ENCODE measurements at places on chromosomes 4 and X.

DNA sequence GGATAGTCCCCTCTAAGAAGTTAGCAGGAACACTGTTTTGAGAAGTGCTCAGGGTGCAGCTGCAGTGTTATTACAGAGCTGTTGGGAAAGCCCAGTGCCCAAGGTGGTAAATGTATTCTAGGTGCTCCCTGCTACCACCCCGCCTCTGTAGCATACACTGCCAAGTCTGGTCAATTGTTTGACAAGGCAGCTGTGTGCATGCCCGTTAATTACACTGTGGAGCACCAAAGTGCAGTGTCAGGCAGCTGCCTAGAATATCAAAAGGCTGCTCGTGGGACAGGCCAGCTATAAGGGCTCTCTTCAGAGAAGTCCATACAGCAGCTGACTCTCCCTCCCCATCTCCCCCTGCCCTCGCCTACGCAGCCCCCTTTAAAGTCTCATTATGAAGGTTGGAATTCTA lies 99.9 kb upstream of the KLHL13 start:
- no peak for DNase-seq

GRCh38 chr4:156419080-156419685 lies 465.5 kb upstream of the CTSO start:
- no peak for DNase-seq

DNA sequence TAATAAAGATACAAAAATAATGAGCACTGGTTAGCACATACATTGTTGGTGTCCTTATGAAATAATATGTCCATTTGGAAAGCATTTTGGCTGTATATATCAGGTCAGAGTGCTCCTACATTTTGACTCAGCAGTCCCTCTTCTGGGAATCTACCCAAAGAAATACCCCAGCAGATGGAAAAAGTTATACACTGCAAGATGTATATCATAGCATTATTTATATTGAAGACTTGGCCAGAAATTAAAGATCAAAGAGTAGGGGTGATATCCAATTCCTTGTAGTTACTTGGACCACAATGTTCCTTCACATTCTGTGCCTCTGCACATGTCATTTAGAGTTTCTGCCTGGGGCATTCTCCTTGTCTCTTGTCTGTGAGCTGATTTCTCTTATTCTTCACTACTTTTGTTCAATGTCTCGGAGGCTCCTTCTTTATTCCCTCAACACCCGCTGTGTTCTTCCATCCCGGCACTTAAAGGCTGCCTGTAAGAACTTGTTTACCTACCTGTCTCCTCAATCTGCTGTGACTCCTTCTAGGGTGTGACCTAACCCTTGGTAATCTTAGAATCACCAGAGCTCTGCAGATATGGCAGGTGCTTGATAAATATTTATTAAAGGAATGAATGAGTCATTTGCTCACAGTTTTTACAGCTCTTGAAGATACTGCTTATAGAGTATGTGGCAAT lies 3.1 kb upstream of the TSPAN5 start:
- peak; percentile 74 for DNase-seq

DNA sequence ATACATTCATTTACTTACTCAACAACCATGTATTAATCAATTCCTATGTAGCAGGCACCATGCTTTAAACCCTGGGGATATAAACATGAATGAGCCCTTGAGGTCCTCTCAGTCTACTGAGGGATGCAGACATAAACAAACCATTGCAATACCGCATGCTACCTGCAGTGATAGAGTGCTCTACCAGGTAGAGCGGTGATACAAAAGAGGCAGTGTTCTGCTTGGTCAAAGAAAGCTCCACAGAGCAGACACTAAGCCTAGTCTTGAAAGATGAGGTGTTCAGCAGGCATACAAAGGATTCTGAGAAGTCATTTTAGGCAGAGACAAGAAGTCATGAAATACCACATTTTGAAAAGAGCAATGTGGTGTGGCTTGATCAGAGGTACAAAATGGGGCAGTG lies 26.9 kb upstream of the AMOT start:
- peak; percentile 22 for DNase-seq

- peak; percentile 22 for DNase-seq
These were observed 667 bp downstream of the G3BP2 start for GRCh38 chr4:75672461-75673026.

DNA sequence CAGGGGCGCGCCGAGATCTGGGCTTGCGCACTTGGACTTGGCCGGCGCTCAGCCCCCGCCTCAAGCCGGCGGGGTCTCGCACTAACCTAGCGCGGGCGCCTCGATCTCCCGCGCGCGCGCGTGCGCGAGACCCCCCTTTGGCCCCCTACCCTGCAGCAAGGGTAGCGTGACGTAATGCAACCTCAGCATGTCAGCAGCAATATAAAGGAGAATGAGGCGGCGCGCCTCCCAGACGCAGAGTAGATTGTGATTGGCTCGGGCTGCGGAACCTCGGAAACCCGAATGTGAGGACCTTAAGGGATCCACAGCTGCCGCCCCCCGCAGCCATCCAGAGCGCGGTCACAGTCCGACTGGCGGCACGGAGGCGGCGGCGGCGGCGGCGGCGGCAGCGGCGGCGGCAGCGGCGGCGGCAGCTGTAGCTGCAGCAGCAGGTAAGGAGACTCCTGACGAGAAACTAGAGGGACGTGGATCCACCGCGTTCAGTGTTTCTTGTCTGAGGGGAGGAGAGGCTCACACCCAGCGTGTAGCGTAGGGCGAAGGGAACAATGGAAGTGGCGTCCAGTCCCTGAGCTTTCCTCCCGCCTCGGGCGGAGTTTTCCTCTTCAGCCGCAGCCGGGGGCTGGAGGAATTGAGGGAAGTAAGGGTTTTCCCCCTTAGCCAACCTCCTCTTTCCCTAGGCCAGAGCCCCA lies at the start of the genes SATL1 and ZNF711:
Gene SATL1, minus strand, starts transcription at position 19 of the 689 bp plus-strand sequence. CDS start 134,811 bp downstream, outside the sequence.
Gene ZNF711, plus strand, starts transcription at position 231 of the 689 bp plus-strand sequence. CDS start 3,582 bp downstream, outside the sequence.
- peak; percentile 13 for DNase-seq

GRCh38 chr4:53619431-53619830 lies 28.1 kb upstream of the LNX1 start:
- no peak for DNase-seq

GRCh38 chrX:132940727-132941327 lies 17.6 kb downstream of the HS6ST2 start:
- DNase-seq = peak; percentile 4

GRCh38 chr4:6338175-6338950 lies 68.7 kb downstream of the WFS1 start:
- DNase-seq = no peak
